ENCODE measurements at places on chromosomes 12 and 14. TPM values are rescaled to one million over a fixed set of nuclear protein-coding genes. Genes with fewer than 3 reads are reported as not detected.

- H3K36me3 ChIP-seq, result no peaks in the 10 kb centered on the region
- no peak overlapping the region for H3K27ac ChIP-seq
- peaks cover 12% of the 10 kb centered on the region for H3K27me3 ChIP-seq
- no peak overlapping the region for H3K4me3 ChIP-seq
- peaks cover 2% of the 10 kb centered on the region for H3K4me1 ChIP-seq
- DNase-seq, result peak; percentile 55
These were observed 3.6 kb downstream of the LTBR start for GRCh38 chr12:6387541-6387940.

Gene PDE3A
- total RNA-seq, result 1.8 TPM

Gene TMEM63C
- 0.42 TPM for total RNA-seq

Gene SRSF5
- 285 TPM for total RNA-seq

DNA sequence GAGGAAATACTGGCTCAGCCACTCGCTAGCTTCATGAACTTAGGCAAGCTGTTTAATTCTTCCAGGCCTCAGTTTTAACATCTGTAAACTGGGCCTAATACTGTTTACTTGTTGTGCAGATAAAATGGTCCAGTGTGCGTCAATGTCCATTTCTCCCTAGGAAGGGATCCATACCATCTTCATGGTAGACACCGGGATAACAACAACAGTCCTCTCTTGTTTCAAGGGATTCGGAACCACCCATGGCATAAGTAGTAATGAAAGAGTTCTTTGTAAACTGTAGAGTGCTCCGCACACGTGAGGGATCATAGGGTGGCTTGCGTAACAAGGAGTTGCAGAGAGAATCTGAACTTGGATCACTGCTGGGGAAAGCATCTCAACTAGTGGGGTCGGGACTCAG is 17.3 kb upstream of the CHGA start:
- H3K4me1 ChIP-seq, result peaks cover 4% of the 10 kb centered on the region
- no peak overlapping the region for H3K27ac ChIP-seq
- no peaks in the 10 kb centered on the region for H3K36me3 ChIP-seq
- H3K27me3 ChIP-seq, result peaks cover 11% of the 10 kb centered on the region
- no peak for DNase-seq

GRCh38 chr12:12523229-12523628 is 39.4 kb downstream of the DUSP16 start:
- H3K4me1 ChIP-seq, result peaks cover 33% of the 10 kb centered on the region
- DNase-seq, result no peak
- no peak overlapping the region for H3K27ac ChIP-seq
- no peak overlapping the region for H3K4me3 ChIP-seq
- peaks cover 17% of the 10 kb centered on the region for H3K36me3 ChIP-seq

GRCh38 chr14:53127832-53128231 is 25.3 kb downstream of the DDHD1 start:
- H3K36me3 ChIP-seq, result peaks cover 4% of the 10 kb centered on the region
- no peak overlapping the region for H3K4me3 ChIP-seq
- DNase-seq, result no peak

Gene CLEC4E
- total RNA-seq, result not detected

Gene TMEM233
- total RNA-seq, result not detected

GRCh38 chr14:33504246-33505099 is 446.4 kb downstream of the EGLN3 start:
- no peak for DNase-seq
- no peak overlapping the region for H3K27ac ChIP-seq
- no peak overlapping the region for H3K4me3 ChIP-seq
